Thoracic aorta endothelial cell (primary cell): ENCODE measurements at places on chromosomes 7 and 10. TPM values are rescaled to one million over a fixed set of nuclear protein-coding genes. Genes with fewer than 3 reads are reported as not detected.

Gene SPDYE3
- not detected in 2 replicates for total RNA-seq

Gene CYP3A7
- 0.07 and 0.27 TPM in 2 replicates for total RNA-seq

Gene TRIM73
- total RNA-seq = 0.43 and 0.66 TPM in 2 replicates

Gene POLR2J2
- total RNA-seq = 7.7 and 10.1 TPM in 2 replicates

Gene EGR2
- 0.13 and 0.22 TPM in 2 replicates for total RNA-seq

Gene CADPS2
- 74.7 and 81.0 TPM in 2 replicates for total RNA-seq

Gene CHCHD3
- total RNA-seq = 117 and 121 TPM in 2 replicates

Gene LIPK
- total RNA-seq = not detected in 2 replicates

Gene INA
- total RNA-seq = 0.29 and 0.66 TPM in 2 replicates

Gene GAD2
- total RNA-seq = not detected in 2 replicates
